ENCODE measurements at places on chromosomes 6 and 20.

GRCh38 chr20:16124491-16124890 lies 448.8 kb downstream of the KIF16B start:
- no peak for DNase-seq

DNA sequence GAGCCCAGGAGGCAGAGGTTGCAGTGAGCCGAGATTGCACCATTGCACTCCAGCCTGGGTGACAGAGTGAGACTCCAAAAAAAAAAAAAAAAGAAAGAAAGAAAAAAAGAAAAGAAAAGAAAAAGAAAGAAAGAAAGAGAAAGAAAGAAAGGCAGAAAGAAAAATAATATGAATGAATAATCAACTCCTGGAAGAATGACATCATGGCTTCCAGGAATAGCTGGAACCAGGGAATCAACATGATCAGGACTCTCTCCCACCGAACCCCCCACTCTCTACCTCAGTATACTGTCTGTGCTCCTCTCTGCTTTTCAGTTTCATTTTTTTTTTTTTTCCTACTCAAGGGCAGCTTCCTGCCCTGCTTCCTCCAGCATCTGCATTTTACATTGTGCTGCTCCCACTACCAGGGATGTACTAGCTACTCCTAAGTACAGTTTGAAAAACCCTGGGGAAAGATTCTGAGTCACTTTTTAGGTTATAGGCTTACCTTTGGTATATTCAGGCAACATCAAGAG lies 19.7 kb upstream of the MTCL3 start:
- DNase-seq, result no peak

GRCh38 chr6:70790483-70791224 lies 123.0 kb downstream of the SMAP1 start:
- no peak for DNase-seq

DNA sequence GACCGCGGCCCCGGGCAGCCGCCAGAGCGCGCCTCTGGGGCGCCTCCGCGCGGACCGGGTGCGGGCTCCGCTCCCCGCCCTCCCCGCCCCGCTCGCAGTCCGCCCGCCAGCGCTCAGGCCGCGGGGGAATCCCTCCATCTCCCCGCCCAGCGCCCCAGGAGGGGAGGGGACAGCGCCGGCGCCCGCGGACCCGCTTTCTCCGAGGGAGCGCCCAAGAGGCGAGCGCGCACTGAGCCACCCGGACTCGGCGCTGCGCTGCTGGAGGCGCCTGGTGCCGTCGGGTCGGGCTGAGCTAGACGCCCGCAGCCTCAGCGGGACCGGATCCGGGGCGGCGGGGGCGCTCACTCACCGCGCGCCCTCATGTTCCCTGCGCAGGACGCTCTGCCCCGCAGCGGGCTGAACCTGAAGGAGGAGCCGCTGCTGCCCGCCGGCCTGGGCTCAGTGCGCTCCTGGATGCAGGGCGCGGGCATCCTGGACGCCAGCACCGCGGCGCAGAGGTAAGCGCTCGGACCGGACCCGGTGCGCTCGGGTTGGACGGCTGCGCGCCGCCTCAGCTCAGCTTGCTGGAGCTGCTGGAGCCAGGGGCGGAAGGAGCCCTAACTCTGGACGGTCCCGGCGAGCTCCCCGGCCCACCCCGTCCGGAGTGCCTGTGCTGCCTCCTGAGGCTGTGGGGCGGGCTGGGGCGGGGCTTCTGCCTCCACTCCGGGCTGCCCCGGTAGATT lies 867 bp downstream of the EBF4 start:
- peak; percentile 87 for DNase-seq

GRCh38 chr20:10848810-10849370 lies 175.1 kb upstream of the JAG1 start:
- DNase-seq, result no peak

DNA sequence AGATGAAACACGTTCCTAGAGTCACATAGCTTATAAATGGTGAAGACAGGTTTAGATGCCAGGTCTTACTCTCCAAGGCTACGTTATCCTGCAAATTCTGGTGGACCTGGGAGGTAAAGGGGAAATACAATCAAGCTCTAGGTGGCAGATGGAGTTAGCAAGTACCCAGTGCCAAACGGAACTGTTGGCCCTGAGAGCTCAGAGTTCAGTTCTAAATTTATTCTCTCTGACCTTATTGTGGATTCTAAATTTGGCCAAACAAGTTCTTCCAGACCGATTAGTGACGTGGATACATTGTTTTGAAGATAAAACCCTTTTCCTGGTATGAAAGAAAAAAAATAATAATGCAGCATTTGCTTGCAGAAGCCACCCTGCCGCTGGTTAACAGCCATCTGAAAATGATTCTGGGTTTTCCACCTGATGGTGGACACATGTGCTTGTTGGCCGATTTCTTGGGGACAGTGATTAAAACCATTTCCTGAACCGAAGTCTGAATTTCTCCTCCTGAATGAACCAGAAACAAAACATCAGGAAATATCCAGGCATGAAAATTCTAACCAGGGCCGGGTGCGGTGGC lies 32.5 kb downstream of the RIPOR3 start:
- no peak for DNase-seq

- peak; percentile 93 for DNase-seq
Observed at GRCh38 chr20:19757487-19758132, 448 bp upstream of the RIN2 start.

- no peak for DNase-seq
Observed at GRCh38 chr6:160420253-160420968, 72.2 kb downstream of the SLC22A3 start.

DNA sequence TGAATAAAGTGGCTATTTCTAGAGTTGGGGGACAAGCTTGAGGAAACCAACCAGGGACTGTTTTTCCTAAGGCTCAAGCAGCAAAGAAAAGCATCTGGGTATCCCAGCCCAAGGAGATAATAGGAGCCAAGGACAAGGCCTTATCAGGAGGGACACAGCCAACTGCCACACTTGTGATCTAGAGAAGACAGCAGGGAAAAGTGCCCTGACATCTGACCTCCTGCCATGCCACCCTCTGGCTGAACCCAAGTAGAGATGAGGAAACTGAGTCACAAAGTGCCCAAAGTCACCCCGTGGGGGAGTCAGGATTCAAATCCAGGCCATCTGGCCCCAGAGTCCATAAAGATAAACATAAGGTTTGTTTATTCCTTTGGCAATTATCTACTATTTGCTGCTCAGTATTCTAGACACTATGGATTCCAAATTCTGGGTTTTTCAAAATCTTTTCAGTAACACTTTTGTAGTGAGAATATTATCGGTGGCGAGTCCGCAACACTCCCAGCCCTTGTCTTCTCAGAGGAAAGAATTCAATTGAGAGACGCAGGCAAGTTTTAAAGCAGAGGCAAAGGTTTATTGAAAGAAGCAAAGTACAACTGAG lies 3.5 kb upstream of the LBP start:
- no peak for DNase-seq

DNA sequence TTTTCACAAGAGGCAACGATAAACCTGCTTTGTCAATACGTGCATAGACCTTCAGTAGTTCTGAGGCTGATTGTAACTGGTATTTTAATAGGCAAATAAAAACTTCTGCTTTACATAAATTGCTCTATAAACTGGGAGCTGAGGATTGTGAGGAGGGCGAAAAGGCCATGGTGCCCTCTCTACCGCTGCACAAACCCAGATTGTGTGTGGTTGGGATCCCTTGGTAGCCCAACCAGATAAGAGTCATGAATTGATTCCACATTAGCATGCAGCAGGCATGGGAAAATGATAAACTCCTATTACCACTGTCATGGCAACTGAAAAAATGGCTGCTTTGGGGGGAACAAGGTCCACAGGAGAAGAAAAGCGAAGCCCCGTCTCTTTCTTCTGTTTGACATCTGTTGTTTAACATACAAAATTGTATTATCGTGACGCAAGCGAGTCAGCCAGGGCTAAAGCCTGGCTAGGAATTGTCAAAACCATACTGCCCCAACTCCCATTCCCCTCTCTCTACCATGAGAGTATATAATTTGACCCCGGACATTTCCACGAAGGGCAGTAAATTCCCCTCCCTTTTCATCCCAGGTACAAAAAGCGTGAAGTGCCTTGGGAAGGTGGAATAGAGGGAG lies 157.8 kb upstream of the SALL4 start:
- DNase-seq, result no peak

DNA sequence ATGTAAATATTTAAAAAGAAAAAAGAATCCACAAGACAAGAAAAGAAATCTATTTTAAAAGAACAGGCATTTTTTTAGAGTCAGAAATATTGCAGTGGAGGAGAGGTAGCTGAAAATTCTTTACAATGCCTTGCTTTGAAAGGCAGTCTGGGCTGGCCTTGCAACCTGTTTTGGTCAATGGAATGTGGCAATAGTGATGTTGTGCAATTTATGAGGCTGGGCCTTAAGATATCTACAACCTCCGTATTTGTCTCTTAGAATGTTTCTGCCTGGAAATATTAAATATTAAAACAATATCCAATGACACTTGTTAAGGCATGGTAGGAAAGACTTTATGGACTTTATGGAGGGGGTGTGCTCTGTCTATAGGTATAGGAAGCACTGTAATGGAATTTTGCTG lies 14.8 kb upstream of the SCGN start:
- DNase-seq, result no peak

GRCh38 chr6:114389111-114389510 lies 46.3 kb upstream of the HS3ST5 start:
- no peak for DNase-seq

- no peak for DNase-seq
Observed at GRCh38 chr6:167700199-167700598, 126.5 kb upstream of the AFDN start.

- DNase-seq, result no peak
Observed at GRCh38 chr6:148431413-148431812, 88.8 kb downstream of the SASH1 start.

DNA sequence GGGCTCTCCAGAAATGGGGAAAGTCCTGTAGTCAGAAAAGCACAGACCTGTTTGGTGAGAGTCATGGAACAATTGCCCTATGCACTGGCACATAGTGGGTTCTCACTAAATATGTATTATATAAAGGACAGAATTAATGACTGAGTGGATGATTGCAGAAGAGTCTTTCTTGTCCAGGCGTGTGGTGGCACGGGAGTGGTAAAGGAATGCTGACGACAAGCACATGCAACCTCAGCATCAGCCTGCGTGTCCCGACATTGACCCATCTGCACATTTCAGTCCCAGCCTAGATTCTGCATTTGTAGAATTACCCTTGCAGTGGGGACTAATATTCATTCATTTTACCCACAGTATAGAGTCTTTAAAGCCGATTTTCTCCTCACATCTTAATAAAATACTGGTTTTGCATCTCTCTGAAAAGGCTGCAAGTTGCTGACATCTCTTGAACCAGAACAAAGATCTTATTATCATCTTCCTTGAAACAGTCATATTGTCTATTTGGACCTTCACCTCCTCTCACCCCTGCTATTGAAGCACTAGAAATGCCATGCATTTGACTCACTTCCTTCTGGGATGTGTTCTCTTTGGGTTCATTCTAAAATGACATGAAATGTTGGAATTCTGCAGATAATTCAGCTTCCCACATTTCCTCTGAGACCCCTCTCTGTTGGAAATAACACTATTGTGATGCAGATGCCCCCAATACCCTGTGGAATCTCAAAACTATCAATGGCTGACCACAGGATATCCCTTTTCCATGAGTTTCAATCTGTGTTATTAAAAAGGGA lies 883.6 kb upstream of the FLRT3 start:
- no peak for DNase-seq

DNA sequence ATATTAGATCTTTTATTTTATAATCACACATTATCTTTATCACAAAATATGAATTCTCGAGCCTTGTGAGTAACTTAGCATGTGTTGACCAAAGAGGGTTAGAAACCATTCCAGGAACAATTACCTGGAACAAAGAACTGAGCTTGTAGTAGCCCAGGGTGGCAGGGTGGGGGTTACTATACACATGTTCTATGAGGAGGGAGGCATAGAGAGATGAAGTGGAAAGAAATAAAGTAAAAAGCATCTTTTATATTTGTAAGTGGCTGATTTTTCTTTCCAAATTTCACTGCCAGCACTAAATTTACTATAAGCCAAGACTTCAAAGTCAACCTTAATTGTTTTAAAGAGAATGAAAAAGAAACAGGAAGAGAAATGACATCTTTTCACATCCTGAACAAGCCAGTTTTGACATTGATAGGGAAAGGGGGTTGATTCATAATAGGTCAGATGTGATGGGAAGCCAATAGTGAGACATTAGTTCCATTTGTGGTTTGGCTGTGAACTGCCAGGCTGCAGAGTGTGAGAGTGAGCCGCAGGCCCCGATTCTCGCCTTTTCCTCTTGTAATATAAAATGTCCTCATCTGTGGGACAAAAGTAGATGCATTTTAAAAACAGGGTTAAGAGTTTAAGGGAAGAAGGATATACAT lies 52.7 kb upstream of the MYB start:
- no peak for DNase-seq

DNA sequence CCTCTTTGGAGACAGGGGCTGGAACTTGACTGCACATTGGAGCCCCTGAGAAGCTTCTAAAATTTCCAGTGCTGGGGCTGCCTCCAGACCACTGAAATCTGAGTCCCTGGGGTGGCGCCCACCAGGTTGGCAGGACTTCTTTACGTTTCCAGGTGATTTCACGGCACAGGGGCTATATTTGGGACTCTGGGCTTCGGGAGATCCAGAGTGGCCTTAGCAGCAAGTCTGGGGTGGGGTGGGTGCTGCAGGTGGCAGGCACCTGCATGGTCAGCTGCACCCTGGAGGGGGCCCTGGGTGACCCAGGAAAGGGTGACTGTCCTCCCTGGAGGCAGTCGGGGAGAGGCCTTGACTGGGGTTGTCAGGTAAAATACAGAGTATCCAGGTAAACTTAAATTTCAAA lies 135.5 kb upstream of the PHACTR3 start:
- DNase-seq, result no peak

- no peak for DNase-seq
Observed at GRCh38 chr20:15921930-15922329, 651.3 kb downstream of the KIF16B start.

GRCh38 chr6:17984812-17985670 lies 2.4 kb downstream of the KIF13A start:
- DNase-seq, result no peak

All from 8988T (cell line).